ENCODE measurements at places on chromosomes 7 and 10.

GRCh38 chr10:69902835-69903535 is 101.3 kb downstream of the COL13A1 start:
- no peaks in the 10 kb centered on the region for H3K36me3 ChIP-seq
- no peaks in the 10 kb centered on the region for H3K27me3 ChIP-seq
- no peak overlapping the region for H3K4me3 ChIP-seq
- no peaks in the 10 kb centered on the region for H3K4me1 ChIP-seq

DNA sequence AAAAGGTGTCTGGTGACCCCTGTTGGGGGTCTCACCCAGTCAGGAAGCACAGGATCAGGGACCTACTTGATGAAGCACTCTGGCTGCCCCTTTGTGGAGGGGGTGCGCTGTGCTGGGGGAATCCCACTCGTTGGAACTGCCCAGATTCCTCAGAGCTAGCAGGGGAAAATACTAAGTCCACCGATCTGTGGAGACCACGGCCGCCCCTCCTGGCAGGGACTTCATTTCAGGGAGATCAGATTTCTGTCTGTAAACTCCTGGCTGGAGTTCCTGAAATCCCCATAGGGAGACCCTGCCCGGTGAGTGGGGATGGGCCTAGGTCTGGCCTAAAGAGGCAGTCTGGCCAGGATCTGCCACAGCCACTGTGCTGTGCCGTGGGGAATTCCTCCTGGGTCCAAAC is 79.3 kb upstream of the ADCY1 start:
- no peak for DNase-seq
- H3K27ac ChIP-seq = no peak overlapping the region

- H3K4me1 ChIP-seq = peaks cover 6% of the 10 kb centered on the region
- peaks cover 12% of the 10 kb centered on the region for H3K27me3 ChIP-seq
- H3K4me3 ChIP-seq = no peak overlapping the region
- H3K27ac ChIP-seq = no peak overlapping the region
- DNase-seq = no peak
- no peaks in the 10 kb centered on the region for H3K36me3 ChIP-seq
These were observed 12.2 kb downstream of the ZNF488 start for GRCh38 chr10:47371629-47372485.

DNA sequence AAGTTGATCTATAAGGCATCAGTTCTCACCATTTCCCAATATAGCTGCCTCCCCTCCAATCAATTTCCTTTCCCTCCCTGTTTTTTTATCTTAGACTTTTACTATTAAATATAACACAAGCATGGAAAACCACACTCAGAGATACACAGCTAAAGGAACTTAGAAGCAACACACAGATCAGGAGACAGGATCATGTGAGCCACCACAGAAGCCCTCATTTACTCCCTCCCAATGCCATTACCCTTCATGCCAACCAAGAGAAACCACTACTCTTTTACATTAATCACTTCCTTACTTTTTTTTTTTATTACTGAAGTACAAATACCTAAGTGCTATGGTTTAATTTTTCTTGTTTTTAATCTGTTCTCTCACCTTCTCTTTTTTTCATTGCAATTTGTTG is 33.0 kb downstream of the COG5 start:
- no peak for DNase-seq
- H3K4me3 ChIP-seq = no peak overlapping the region
- peaks cover 39% of the 10 kb centered on the region for H3K36me3 ChIP-seq
- H3K27me3 ChIP-seq = no peaks in the 10 kb centered on the region
- no peak overlapping the region for H3K27ac ChIP-seq
- peaks cover 9% of the 10 kb centered on the region for H3K4me1 ChIP-seq

DNA sequence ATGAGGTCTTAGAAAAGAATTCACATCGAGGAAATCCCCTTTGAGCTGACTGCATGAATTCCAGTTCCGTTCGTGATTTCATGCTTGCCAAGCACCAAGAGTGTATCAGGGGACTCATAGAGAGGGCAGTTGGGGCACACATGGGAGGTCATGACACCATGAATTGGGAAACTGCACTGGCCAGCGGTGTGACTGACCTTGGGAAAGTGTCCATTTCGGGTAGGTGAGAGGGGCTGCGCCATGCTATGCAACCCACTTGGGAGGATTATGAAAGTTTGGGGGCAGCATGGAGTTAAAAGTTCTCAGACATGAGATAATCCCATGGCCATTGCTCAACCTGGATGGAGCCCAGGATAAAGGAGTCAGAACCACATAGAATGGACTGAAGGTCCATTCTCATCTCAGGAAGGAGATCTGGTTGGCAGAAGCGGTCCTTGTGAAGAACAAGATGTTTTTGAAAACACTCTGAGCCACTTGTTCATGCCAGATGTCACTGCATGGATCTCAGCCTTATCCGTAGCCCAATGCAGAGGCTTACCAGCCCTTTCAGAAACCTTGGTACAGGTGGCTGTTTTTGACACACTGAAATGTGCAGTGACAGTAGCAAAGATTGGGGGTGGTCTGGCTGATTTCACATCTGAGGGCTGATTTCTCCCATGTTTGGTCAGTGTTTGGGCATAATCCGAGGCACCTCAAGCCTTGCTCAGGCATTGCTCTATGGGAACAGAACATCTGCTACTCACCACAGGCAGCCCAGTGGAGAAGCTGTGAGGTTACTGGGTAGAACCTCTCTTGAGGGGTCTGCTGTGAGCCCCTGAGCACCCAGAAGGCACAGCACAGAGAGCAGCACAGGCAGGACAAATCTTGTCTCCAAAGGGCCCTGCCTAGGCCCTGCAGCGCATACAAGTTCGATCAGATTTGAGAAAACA is 252.3 kb downstream of the CXCL12 start:
- H3K36me3 ChIP-seq = no peaks in the 10 kb centered on the region
- DNase-seq = no peak
- H3K4me3 ChIP-seq = no peak overlapping the region
- H3K4me1 ChIP-seq = no peaks in the 10 kb centered on the region
- H3K27me3 ChIP-seq = peaks cover 1% of the 10 kb centered on the region

- no peaks in the 10 kb centered on the region for H3K4me1 ChIP-seq
- H3K27ac ChIP-seq = no peak overlapping the region
- H3K27me3 ChIP-seq = no peaks in the 10 kb centered on the region
These were observed 291.2 kb downstream of the POM121L12 start for GRCh38 chr7:53326634-53327033.

DNA sequence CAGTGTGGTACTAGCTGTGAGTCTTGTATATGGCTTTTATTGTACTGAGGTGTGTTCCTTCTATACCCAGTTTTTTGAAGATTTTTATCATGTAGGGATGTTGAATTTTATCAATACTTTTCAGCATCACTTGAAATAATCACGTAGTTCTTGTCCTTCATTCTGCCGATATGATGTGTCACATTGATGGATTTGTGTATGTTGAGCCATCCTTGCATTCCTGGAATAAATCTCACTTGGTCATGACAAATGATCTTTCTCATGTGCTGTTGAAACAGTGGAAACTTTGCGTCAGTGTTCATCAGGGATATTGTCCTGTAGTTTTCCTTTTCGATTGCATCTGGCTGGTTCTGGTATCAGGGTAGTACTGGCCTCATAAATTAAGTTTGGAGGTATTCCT is 7.1 kb upstream of the PRKAR1B start:
- H3K36me3 ChIP-seq = peaks cover 19% of the 10 kb centered on the region
- H3K4me3 ChIP-seq = no peak overlapping the region
- no peak overlapping the region for H3K27ac ChIP-seq
- H3K27me3 ChIP-seq = no peaks in the 10 kb centered on the region
- DNase-seq = no peak
- peaks cover 10% of the 10 kb centered on the region for H3K4me1 ChIP-seq

- peaks cover 67% of the 10 kb centered on the region for H3K4me1 ChIP-seq
- peak overlapping the region; percentile 59 for H3K4me3 ChIP-seq
- no peaks in the 10 kb centered on the region for H3K27me3 ChIP-seq
- DNase-seq = peak; percentile 63
These were observed 51.4 kb upstream of the PFKFB3 start for GRCh38 chr10:6151087-6151977.

Measured in activated CD4-positive, alpha-beta T cell treated with anti-CD3 and anti-CD28 coated beads, Interleukin-2, amount 10 ng/mL, durations not matched to agents 7 days and 5 days (primary cell).